ENCODE measurements at places on chromosomes 5 and 9.

GRCh38 chr5:151143645-151144044 is 13.9 kb downstream of the ANXA6 start:
- no peak for DNase-seq

DNA sequence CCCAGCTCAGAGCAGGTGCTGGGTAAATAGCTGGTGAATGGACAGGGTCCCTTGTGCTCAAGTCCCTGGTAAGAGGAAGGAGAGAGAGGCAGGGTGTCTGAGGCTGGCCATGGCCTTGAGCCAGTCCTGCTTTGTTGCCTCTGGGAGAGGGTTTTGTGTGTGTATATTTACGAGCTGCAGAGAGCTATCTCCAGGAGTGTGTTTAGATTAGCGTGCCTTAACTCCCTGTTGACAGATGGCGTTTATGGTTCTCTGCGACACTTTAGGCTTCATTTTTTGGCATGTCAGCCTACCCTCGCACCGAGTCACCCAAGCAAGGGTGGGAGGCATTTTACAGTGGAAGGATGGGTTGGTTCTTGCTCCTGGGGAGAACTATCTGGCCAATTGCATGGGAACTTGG is 22.2 kb downstream of the HMCN2 start:
- DNase-seq = no peak

DNA sequence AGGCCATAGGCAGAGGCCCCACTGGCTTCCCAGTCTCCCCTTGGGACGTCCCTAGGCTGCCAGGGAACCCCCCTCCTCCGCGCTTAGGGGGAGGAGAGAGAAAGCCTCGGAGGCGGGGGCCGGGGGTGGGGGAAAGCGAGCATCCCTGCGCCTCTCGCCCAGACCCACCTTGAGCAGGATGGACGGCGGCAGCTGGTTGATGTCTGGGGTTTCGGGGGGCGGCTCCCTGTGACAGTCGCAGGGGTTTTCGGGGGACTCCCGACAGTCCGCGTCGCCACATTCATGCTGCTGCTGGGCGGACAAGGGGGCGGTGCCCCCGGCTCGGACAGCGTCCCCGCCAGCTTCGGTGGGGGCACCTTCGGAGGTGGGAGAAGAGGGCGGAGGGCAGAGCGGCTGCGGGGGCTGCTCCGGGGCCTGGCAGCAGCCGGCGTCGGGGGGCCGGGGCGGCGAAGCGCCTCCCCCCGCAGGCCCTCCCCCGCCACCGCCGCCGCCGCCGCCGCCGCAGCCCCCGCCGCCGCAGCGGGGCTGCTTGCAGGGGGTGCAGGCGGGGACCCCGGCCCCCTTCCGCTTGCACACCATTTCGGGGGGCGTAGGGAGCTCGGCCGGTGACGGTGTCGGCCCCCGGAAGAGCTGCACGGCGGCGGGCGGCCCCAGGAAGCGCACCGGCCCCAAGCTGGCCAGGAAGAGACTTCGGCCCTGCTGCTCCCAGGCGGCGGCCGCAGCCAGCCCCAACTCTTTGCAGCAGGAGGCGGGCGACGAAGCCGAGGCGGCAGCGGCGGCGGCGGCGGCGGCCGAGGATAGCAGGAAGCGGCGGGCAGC is 1.2 kb downstream of the FBXL17 start:
- DNase-seq = peak; percentile 8

DNA sequence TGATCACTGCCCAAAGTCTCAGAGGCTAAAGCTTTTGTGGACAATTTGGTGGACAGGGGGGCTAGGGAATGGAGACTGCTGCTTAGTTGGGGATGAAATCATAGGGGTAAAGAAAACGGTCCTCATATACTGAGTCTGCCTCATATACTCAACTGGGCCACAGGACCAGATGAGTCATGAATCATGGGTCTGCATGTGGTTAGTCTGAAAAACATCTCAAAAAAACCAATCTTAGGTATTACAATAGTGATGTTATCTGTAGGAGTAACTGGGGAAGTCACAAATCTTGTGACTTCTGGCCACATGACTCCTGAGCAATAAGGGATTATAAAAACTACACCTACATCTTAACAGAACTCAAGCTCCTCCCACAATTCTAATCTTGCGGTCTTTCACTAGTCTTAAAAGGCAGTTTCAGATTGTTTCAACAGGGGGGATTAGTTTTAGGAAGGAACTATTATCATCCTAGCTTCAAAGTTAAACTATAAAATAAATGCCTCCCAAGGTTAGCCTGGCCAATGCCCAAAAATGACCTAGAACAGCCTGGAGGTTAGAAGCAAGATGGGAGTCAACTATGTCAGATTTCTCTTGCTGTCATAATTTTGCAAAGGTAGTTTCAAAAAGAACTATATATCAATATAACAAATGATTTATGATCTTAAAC is 17.5 kb downstream of the TMEM161B start:
- DNase-seq = peak; percentile 63

DNA sequence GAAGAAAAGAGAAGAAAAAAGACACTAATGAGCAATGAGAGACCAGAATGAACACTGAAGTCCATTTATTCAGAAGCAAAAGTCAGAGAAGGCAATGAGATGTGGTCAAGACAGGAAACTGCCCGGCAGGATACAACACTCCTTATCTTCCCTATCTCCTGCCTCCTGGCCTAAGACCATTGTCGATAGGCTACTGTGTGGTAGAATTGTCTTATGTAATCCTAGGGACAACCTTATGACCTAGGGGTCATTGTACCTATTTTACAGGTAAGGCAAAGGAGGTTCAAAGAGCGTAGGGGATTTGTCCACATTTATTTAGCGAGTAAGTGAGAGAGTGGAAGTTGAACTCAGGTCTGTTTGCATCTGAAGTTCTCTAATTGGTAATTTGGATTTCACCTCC is 63.0 kb upstream of the PTPN3 start:
- no peak for DNase-seq

- no peak for DNase-seq
These were observed 227.8 kb upstream of the DMAC1 start for GRCh38 chr9:8027351-8027750.

DNA sequence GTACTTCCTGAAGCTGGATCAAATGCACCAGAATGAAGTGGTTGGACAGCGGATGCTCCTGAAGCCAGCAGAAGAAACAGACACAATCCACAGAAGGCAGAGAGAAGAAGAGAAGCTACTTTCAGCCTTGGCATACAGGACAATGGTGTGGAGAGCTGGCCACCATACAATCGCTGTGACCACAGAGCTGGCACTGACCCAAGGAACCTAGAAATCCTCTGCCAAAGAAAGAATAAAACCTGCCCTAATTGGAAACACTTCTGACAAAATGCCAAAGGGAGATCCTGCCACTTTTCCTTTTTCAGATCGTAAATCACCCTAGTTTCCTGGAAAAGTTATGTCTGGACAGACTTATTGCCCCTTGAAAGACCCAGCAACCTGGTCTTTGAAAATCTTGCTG is 77.8 kb downstream of the BAAT start:
- DNase-seq = no peak

- DNase-seq = no peak
These were observed 85.1 kb downstream of the ACER2 start for GRCh38 chr9:19493876-19494275.

DNA sequence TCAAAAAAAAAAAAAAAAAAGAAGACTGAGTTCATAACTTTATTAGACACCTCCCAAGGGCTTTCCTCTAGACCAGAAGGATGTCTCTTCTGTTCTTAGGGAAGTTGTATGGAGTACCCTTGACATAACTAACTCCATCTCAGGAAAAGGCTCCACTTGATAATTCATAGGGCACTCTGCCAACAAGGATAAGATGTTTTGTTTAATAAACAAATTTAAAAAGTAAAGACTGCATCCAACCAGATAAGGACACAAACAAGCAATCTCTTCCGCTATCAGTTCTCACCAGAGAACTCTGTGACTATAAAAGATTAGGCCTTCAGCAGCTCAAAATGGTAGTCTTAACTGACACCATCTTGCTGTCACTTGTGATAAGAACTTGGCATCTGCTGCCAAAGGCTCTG is 65.8 kb downstream of the SFXN1 start:
- no peak for DNase-seq

- no peak for DNase-seq
These were observed 27.3 kb downstream of the SCGB3A1 start for GRCh38 chr5:180563994-180564393.

GRCh38 chr9:130854835-130855234 is 19.8 kb downstream of the ABL1 start:
- no peak for DNase-seq

DNA sequence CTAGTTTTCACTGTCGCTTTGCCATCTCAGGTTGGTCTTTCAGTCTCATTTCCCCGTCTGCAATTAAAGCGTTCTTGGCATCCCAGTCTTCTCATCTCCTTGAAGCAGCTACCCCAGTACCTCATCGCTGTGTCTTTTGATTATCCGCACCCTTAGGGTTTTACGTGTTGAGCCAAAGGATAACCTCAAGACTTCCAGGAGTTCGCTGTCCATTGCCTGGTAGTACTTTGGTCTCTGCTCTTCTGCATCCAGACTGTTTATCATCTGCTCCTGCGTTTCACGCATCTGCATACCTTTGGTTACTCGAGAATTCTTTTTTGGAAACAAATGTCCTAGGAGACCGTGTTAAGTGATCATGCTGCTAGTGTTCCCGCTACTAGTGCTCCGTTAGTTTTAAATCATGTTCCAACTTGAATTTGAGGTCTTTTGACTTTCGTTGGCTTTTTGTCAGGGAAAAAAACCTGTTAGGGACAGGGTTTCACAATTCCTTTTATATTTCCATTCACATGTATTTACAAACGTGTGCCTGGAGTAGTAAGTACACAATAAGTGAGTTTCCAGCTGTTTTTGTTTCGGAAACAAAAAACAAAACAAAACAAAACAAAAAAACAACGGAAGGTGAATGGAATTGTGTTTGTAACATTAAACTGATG is 888 bp downstream of the RABGAP1 start:
- peak; percentile 76 for DNase-seq

DNA sequence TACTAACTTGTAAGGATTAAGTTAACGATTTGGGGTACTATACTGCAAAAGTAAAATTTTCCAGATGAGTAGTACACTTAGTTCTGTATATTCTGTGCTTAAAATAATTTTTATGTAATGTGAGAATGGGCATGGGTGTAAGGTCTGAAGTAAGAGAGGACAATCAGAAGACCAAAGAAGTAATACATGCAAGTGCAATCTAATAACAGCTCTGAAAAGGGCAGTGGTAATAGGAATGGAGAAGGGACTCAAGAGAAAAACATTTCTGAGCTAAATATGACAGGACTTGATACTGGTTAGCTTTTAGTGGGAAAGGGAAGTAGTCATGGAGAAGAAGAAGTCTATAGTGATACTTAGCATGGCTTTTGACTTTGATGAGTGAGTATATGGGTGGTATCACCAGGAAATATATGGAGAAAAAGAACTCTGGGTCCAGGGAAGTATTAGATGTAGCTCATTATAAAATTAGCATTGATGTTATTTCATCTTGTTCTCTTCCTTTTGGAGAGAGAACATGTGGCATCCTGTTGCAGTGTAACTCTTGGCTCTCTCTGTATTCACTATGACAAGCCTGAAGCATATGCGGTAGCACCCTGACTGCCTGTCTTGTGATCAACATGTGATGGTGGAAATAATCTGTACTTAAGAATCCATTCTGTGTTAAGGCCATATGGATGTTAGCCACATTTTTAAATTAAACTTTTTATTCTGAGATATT is 60.5 kb downstream of the ERCC6L2 start:
- no peak for DNase-seq

DNA sequence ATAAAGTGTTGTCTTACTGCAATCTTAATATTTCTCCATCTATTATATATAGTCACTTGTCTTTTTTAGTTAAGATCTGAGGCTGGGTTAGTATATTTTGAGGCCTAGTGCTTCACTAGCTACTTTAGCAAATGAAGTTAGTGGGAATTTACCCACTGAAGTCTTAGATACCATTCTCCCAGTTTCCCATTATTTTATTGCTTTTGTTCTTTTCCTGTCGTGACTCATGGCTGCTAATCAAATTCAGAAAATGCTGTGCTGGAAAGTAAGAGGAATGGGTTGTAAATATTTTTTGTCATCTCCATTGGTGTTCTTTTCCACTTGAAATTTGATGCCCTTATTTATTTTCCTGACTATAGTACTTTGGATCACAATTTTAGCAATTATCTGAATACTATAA is 14.2 kb downstream of the TCERG1 start:
- peak; percentile 49 for DNase-seq

DNA sequence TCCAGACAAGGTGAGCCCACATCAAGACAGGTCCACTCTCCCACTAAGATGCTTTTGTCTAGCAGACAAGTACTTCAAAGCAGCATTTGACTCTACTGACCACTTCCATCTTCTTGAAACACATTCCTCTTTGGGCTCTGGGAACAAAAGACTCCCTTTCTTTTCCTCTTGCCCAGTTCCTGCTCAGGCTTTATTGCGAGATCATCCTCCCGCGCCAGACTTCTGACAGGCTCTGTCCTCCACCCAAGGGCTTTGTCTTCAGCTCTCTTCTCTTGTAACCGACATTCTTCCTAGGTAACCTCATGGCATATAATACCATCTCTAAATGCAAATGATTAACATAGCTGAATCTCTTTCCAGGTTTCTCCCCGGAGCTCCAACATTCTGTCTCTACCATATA is 85.8 kb downstream of the NUDT12 start:
- DNase-seq = no peak

DNA sequence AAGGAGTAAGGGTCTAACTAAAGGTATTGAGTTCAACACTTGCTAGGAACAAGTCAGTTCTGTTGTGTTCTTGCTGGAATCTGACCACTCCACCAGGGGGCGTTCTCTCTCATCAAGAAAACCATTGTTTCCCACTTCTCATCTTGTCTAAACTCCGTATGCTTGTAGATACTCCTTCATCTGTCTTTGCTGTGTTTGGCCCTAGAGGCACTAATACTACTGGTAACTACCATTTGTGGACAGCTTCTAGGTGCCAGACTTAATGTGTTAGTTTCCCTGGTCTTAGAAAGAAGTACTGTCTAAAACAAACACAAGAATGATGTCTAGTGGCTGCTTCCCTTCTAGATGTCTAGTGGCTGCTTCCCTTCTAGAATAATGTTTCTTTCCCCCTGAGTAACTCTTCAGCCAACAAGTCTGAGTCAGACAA is 18.7 kb upstream of the PTPDC1 start:
- peak; percentile 92 for DNase-seq

- DNase-seq = no peak
These were observed 177.6 kb upstream of the MVB12B start for GRCh38 chr9:126148994-126149393.

DNA sequence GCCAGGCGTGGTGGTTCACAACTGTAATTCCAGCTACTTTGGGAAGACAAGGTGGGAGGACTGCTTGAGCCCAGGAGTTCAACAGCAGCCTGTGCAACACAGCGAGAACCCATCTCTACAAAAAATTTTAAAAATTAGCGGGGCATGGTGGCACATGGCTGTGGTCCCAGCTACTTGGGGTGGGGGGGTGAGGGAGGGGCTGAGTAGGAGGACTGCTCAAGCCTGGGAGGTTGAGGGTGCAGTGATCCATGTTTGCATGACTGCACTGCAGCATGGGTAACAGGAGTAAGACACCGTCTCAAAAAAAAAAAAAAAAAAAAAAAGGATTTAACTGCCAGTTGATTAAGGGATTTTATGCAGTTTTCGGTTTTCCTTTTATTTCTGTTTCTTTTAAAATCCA is 65.0 kb downstream of the PTBP3 start:
- no peak for DNase-seq

GRCh38 chr5:165837286-165837685 is 2331.9 kb downstream of the MAT2B start:
- DNase-seq = no peak

GRCh38 chr9:16386007-16386826 is 484.3 kb downstream of the BNC2 start:
- peak; percentile 71 for DNase-seq

- DNase-seq = peak; percentile 85
These were observed 23.5 kb upstream of the ALDOB start for GRCh38 chr9:101458963-101459631.

GRCh38 chr9:128163523-128164306 is 3.6 kb downstream of the BBLN start:
- DNase-seq = no peak
